ENCODE measurements at places on chromosomes 2 and 18.

DNA sequence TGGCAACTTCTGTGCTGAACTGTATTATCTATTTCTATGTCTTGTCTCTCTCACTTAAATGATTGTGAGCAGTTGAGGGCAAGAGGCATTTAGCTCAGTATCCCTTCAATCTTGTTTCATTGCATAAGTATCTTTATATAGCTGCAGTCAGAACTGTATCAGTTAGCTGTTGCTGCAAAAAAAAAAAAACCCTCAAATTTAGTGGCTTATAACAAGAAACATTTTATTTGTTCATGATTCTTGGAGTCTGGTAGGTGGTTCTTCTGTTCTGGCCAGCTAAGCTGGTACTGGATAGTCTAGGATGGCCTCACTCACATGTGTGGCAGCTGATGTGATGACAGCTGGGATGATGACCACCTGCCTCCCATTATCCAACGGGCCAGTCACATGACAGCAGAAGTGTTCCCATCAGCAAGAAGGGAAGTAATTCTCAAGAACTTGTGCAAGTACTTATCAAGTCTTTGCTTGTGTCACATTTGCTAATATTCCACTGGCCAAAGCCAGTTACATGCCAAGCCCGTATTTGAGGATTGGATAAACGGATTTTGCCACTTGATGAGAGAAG lies 67.8 kb downstream of the SLC4A3 start:
- no peak for DNase-seq

DNA sequence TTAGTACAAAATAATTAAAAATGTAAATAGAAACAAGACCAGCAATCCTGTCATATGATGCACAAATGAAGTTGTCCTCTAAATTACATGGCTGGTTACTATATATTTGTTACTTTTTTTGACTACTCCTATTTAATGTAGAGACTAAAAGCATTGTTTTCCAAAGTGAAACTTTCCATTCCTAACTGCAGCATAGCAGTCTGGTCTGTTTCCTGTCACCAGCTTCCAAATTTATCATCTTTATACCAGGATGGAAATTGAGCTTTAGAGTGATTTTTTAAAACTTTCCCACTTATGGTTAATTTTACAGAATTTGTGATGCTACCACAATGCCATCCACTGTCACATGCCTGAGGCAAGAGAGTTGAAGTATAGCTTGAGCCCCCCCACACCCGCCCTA lies 33.5 kb upstream of the RAB27B start:
- no peak for DNase-seq

DNA sequence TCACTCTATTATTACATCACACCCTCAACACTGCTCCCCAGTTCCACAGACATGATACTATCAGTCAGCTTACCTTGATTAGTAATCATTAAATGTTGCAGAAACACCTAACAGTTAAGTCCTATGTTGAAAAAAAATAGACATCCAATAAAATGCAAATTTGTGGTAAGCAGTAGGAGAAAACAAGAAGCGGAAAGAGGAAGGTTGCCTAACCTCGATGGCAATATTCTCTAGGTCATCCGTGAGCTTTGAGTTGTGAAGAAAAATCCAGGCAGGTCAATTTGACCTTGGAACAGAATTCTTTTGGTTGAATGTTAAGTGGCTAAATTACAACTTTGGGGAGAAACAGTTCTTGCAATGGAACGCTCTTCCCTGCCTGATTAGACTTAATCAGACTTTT lies 264.4 kb downstream of the AFF3 start:
- DNase-seq: peak; percentile 55

DNA sequence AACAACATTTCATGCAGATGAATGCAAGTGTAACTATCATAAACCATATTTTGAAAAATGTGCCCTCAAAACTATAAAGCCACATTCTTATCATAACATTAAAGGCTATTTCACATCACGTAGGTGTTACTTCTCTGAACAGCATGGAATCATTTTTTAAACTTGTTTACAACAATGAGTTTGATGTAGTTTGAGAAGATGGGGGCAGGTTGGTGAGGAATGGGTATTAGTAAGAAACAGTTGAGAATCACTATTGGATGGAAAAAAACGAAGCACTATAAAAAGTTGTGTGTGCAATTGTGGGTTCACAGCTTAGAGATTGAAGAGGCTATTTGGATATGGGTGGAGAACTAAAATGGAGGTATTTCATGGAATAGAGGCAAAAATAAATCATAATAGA lies 569.1 kb downstream of the ARHGAP15 start:
- no peak for DNase-seq

DNA sequence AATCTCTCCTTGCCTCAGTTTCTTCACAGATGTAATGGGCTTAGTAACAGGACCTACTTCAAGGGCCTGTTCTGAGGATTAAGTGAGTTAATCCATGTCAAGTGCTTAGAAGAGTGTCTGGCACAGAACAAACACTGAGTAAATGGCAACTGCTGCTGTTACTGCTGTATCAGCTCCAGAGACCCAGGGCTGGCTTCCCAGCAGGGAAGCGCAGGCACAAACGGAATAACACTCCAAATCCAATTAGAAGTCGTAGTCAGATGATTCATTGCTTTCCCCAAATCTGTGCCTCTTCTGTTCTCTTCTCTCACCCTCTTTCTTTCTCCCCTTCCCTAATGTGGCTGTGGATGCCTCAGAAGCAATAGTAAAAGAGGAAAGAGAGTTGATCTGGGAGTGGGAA lies 101.1 kb upstream of the FZD7 start:
- DNase-seq: no peak

DNA sequence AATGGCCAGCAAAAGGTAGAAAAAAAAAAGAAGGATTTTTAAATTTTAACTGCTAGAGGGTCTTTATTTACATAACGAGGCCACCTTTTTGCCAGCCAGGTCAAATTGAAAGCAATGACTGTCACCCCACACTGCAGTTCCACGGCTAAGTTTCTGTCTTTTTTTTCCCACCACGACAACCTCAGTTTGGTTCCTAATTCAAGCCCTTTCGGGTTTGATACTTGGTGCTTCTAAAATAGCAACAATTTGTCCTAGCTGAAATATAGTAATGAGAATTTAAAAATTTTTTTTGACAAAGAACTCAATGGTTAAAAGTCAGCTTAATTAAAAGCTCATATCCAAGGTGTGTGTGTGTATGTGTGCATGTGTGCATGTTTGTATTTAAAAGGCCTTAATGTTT lies 16.4 kb upstream of the NMS start:
- no peak for DNase-seq

- no peak for DNase-seq
Observed at GRCh38 chr2:103132536-103133217, 370.8 kb downstream of the TMEM182 start.

DNA sequence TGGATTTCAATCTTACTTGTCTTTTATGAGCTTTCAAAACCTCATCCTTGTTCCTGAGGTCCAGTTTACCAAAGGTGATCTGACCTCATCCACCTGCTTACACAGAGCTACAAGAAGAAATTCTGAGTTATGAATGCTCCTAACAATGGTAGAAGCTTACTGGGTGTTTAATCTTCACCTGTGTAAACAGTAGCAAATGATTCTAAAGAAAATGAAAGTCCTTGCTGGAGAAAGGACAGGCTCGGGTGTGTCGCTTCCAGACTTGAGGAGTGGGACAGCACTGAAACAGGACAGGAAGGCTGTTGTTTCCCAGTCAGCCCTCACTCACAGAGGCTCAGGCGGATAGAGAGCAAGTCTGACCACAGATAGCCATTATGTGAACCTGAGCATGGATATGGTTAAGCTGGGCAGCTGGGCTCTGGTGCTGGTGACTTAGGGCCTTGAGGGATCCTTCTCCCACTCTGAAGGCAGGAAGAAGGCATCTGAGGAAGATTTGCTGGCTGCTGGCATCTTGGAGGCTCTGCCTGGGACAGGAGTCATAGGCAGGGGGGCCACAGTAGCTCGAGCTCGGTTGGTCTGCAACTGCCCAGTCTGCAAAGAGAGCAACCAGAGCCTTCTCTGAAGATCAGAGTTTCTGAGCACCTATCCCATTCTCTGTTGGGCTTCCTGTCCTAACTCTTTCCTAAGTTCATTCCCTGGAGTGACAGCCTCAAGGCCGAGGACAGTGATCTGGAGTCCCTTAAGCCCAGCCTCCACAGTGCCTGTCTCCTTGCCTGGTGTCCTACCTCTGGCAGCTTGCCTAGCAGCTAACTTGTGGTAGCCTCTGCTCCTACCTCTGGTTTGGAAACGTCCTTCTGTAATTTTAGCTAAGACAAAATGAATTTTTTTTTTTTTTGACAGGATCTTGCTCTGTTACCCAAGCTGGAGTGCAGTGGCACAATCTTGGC lies 4.0 kb downstream of the DOK1 start:
- DNase-seq: no peak

- DNase-seq: no peak
Observed at GRCh38 chr2:217530392-217531090, 472.3 kb downstream of the TNS1 start.

DNA sequence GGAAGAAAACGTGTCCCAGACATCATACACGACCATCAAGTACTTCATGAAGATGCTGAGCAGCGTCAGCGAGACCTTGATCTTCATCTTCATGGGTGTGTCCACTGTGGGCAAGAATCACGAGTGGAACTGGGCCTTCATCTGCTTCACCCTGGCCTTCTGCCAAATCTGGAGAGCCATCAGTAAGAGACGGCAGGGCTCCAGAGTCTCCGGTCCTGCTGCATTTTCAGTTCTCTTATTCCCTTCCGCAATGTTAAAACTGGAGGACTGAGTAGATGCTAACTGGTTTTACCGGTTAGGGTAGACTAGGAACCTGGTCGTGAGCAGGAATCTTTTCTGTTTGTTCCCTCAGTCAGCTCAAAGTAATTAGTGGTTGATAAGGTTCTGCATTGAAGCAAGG lies 32.3 kb downstream of the SLC9A4 start:
- peak; percentile 27 for DNase-seq

DNA sequence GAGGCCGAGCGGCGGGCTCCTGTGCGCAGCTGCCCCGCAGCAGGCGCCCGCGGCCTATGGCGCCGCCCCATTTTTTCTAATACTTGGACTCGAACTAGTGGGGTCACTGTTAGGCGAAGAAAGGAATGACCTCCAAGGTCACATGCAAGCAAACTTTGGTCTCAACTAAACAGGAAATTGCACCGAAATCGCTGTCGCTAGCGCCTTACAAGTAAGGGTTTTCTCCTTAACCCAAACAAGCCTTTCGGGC lies 339 bp downstream of the ACAA2 start:
- DNase-seq: peak; percentile 46

GRCh38 chr18:49976795-49977560 lies 163.6 kb upstream of the ACAA2 start:
- DNase-seq: no peak

GRCh38 chr2:175064797-175065196 lies 59.6 kb upstream of the CHN1 start:
- no peak for DNase-seq

All from suppressor macrophage treated with lipopolysaccharide for 4 hours (primary cell).